ENCODE measurements at places on chromosomes 3 and 15.
A peak's percentile ranks its signal among the peaks of the same experiment; 100 is the strongest.

GRCh38 chr3:12308517-12308916, 19.6 kb downstream of the PPARG start:
- no peak overlapping the region for H3K4me3 ChIP-seq
- no peak for ATAC-seq
- no peak overlapping the region for H3K27ac ChIP-seq
- no peaks in the 10 kb centered on the region for H3K4me1 ChIP-seq

- no peak for ATAC-seq
- no peak overlapping the region for H3K4me3 ChIP-seq
- no peaks in the 10 kb centered on the region for H3K36me3 ChIP-seq
- H3K27me3 ChIP-seq, result peaks cover 28% of the 10 kb centered on the region
- no peak overlapping the region for H3K27ac ChIP-seq
- no peaks in the 10 kb centered on the region for H3K4me1 ChIP-seq
Measured at GRCh38 chr3:127264794-127265514, 22.9 kb downstream of the PRR20G start.

DNA sequence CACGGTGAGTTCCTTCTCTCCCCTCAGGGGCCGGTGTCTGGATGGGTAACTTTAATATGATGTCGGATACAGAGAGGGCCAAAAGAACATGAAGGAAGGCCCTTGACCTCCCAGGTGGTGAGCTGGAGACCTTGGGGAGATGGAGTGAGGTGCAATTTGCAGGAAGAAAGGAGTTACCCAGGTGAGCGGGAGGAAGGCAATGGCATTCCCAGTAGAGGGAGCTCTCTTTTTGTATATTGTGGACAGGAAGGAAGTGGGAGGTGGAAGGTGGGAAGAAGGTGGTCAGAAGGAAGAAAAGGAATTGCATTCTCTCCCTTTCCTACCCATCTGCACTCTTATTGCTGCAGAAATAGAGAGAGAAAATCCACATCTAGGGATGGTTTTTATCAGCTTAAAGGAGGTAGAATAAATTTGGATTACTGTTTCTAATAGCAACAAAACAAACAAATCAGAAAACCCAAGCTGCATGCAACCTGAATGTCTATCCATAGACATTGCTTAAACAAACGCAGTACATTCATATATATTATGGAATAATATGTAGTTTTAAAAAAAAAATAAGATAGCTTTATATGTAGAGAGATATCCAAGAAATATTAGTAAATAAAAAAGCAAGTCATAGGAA, 169.0 kb upstream of the TSC22D2 start:
- H3K36me3 ChIP-seq, result no peaks in the 10 kb centered on the region
- H3K27me3 ChIP-seq, result peaks cover 9% of the 10 kb centered on the region
- H3K4me1 ChIP-seq, result no peaks in the 10 kb centered on the region
- ATAC-seq, result no peak
- no peak overlapping the region for H3K4me3 ChIP-seq

DNA sequence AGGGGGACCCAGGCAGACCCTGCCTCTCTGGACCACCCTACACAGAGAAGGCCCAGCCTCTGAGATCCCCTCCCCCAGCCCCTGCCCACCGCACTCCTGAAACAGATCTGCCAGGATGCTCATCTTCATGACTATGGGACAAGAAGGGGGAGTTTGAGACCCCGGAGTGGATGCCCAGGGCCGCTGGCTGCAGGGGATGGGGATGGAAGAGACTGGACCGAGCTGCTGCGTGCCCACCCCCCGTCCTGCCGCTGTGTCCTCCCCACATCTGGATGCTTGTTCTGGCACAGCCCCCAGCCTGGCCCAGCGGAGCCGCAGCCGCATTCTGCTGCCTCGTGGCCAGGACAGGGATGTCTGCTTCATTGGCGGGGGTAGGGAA, 30.3 kb upstream of the SEMA3F start:
- H3K4me3 ChIP-seq, result no peak overlapping the region
- no peaks in the 10 kb centered on the region for H3K36me3 ChIP-seq
- no peaks in the 10 kb centered on the region for H3K27me3 ChIP-seq
- H3K27ac ChIP-seq, result no peak overlapping the region
- H3K4me1 ChIP-seq, result peaks cover 5% of the 10 kb centered on the region

GRCh38 chr3:52432691-52433141, 12.2 kb downstream of the SEMA3G start:
- no peaks in the 10 kb centered on the region for H3K36me3 ChIP-seq
- ATAC-seq, result no peak
- H3K27me3 ChIP-seq, result peaks cover 8% of the 10 kb centered on the region
- no peak overlapping the region for H3K27ac ChIP-seq
- H3K4me1 ChIP-seq, result no peaks in the 10 kb centered on the region

DNA sequence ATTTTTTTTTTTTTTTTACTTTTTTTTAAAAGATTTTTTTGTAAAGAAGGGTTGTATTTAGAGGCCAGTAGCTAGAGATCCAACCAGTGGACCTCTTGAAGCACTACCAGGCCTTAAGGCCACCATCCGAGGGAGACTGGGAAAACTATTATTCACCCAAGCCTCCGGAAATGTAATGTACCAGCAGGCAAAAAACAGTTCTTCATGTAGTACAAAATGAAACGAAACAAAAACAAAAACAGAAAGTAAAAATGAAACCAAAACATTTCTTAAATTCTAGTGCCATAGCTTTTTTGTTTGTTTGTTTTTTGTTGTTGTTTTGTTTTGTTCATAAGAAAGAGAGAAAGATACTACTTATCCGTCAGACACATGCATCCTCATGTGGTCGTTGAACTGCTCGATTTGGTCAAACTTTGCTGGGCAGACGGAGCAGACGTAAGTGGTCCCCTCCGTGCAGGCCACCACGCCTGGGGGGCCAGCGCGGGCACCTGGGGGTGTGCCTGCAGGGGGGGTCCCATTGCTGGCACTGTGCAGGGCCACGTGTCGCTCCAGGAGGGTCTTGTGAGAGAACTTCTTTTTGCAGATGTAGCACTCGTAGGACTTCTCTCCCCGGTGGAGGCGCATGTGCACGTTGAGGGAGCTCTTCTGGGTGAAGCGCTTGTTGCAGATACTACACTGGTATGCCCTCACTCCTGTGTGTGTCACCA, 45.0 kb downstream of the TIGIT start:
- peaks cover 57% of the 10 kb centered on the region for H3K4me1 ChIP-seq
- H3K27ac ChIP-seq, result no peak overlapping the region
- H3K27me3 ChIP-seq, result no peaks in the 10 kb centered on the region

- no peak overlapping the region for H3K4me3 ChIP-seq
- no peak overlapping the region for H3K27ac ChIP-seq
- H3K27me3 ChIP-seq, result peaks cover 33% of the 10 kb centered on the region
- no peaks in the 10 kb centered on the region for H3K36me3 ChIP-seq
- no peaks in the 10 kb centered on the region for H3K4me1 ChIP-seq
Measured at GRCh38 chr3:113264283-113265131, 53.1 kb downstream of the BOC start.

DNA sequence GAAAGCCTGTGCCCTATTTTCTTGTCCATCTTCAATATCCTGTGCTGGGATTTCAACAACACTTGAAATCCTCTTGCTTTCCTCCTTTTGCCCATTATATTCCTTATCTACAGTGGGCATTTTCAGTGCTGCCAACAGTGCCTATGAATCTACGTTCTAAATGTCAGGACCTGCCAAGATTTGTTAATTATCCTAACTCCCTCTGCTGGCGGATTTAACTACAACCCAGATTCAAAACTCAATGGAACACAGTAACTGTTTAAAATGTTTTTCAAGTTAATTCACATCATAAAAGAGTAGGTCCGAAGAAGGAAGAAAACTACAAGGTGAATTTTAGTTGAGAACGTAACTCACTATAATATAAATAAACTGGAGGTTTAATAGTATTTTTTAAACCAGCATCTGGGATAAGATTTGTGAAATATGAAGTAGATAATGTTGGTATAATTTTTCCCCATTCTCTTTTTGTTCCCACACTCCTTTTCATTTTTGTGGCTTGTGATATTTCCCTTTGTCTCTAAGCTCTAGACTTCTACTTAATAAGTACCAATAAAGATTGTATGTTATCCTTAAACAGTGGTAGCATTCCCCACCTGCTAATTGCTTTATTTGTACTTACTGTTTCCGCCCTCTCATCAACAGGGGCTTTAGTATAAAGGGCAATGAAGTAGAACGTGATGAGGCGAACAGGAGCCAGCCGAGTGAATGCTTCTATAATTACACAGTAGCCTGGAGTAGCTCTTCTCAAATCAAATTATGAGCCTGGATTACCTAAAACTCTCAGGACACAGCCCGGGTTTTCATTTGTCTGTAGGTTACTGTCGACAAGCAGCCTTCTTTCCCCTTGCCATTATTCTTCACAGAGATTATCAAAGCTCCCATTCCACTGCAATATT, 302.5 kb upstream of the ATP11B start:
- no peaks in the 10 kb centered on the region for H3K27me3 ChIP-seq
- no peak overlapping the region for H3K4me3 ChIP-seq
- ATAC-seq, result no peak
- H3K4me1 ChIP-seq, result no peaks in the 10 kb centered on the region

- H3K4me3 ChIP-seq, result no peak overlapping the region
- peaks cover 16% of the 10 kb centered on the region for H3K4me1 ChIP-seq
- ATAC-seq, result no peak
- no peak overlapping the region for H3K27ac ChIP-seq
Measured at GRCh38 chr3:30747771-30748281, 141.4 kb downstream of the TGFBR2 start.

DNA sequence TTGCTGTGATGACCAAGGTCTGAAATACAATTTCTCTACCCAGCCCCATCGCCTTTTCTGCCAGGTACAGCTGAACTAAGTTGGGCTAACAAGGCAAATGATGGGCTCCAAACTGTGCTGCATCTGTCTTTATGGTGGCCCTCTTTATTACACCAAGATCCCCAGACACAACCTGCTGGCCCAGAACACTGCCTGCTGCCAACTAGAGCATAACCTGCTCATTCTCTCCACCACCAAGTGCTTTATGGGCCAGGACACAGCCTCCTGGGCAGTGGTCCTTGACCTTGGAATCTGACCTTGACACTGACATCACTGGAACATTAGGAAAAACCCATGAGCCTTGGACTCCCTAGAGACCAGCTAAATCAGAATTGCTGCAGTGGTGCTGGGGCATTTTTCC, 3.3 kb downstream of the LINS1 start:
- H3K27ac ChIP-seq, result peak overlapping the region; percentile 64
- peaks cover 50% of the 10 kb centered on the region for H3K4me1 ChIP-seq
- ATAC-seq, result no peak
- peak overlapping the region; percentile 6 for H3K4me3 ChIP-seq

GRCh38 chr3:17986348-17986816, 244.0 kb upstream of the TBC1D5 start:
- H3K27ac ChIP-seq, result no peak overlapping the region
- ATAC-seq, result peak; percentile 44
- H3K27me3 ChIP-seq, result peaks cover 17% of the 10 kb centered on the region
- no peaks in the 10 kb centered on the region for H3K36me3 ChIP-seq
- H3K4me3 ChIP-seq, result no peak overlapping the region

DNA sequence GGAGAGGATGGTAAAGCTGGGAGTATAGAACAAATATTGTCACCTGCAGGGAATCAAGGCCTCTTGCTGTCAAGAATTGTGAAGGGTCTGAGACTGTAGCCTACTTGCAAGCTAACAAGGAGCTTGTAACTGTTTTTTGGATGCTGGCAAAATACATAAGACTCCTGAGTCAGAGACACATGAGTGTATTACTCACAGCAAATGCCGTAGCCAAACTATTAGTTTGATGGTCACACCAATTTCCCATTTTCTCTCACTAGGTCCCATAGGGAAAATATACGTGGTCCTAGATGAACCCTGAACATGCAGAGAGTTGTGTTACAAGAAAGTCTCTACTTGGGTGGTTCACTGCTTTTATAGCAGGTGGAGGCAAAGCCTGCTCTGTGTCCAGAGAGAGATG, 44.7 kb upstream of the LIPC start:
- no peak overlapping the region for H3K27ac ChIP-seq
- no peak overlapping the region for H3K4me3 ChIP-seq
- H3K36me3 ChIP-seq, result no peaks in the 10 kb centered on the region

- peaks cover 10% of the 10 kb centered on the region for H3K27me3 ChIP-seq
- H3K27ac ChIP-seq, result no peak overlapping the region
- no peaks in the 10 kb centered on the region for H3K36me3 ChIP-seq
- no peaks in the 10 kb centered on the region for H3K4me1 ChIP-seq
- no peak overlapping the region for H3K4me3 ChIP-seq
Measured at GRCh38 chr3:111244760-111245159, 173.1 kb downstream of the NECTIN3 start.

DNA sequence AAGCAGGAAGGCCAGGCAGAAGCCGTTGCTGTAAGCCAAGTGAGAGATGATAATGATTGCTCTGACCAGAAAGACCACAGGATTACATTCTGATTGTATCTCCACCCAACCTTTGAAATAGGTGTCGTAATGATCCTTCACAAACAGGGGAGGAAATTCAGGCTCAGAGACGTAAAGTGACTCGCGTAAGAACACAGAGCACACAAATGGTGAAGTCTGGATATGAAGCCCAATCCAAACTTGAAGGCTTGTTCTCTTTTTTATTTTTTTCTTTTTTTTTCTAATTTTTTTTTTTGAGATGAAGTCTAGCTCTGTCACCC, 25.3 kb upstream of the PIAS1 start:
- peaks cover 37% of the 10 kb centered on the region for H3K4me1 ChIP-seq
- no peaks in the 10 kb centered on the region for H3K36me3 ChIP-seq
- no peak overlapping the region for H3K27ac ChIP-seq
- no peak overlapping the region for H3K4me3 ChIP-seq
- ATAC-seq, result no peak
- peaks cover 8% of the 10 kb centered on the region for H3K27me3 ChIP-seq

DNA sequence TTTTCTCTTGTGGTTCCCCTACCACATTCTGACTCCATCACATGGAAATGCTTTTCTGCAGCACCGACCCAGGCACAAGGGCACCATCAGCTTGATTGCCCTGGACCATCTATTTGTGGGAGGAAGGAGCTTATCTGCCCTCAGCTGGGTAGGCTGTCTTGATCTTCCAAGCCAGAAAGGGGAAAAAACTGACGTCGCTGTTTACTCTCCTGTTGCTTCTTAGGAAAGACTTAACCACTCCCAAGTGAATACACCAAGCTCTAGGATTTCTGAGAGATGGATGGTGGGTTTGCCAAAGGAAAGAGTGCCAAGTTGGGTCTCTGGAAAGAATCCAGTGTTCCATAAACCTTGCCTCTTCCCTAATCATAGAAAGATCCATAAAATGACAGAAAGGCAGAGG, 4.0 kb downstream of the TNFAIP8L3 start:
- H3K4me3 ChIP-seq, result no peak overlapping the region
- no peak overlapping the region for H3K27ac ChIP-seq
- H3K4me1 ChIP-seq, result peaks cover 10% of the 10 kb centered on the region
- ATAC-seq, result no peak
- no peaks in the 10 kb centered on the region for H3K36me3 ChIP-seq

DNA sequence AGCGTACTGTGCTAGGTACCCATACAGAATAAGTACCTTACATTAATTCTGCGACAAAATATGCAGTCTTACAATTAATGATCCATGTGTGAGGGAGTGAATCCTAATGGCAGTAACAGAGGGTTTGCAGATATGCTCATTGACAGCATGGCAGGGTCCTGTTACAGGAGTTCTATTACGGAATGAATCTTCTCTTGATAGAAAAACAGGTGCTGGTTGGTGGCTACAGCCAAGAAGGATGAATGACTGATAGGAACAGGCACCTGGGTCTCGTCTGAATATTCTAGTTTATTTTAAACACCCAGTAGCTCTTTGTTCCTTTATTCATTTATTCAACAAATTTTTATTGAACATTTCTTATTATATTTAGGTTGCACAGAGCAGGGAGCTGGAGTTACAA, 22.8 kb downstream of the PGBD4 start:
- no peak for ATAC-seq
- H3K27ac ChIP-seq, result no peak overlapping the region
- H3K4me3 ChIP-seq, result no peak overlapping the region
- peaks cover 29% of the 10 kb centered on the region for H3K27me3 ChIP-seq

GRCh38 chr3:101695779-101696372, 9.4 kb upstream of the RPL24 start:
- H3K27me3 ChIP-seq, result no peaks in the 10 kb centered on the region
- H3K36me3 ChIP-seq, result no peaks in the 10 kb centered on the region
- H3K27ac ChIP-seq, result no peak overlapping the region
- ATAC-seq, result no peak
- peaks cover 8% of the 10 kb centered on the region for H3K4me1 ChIP-seq

All from stimulated activated memory B cell treated with anti-CD40 and anti-IgM and Interleukin-4, amounts not matched to agents 10 μg/mL and 1 μg/mL and 100 μg/mL, for 72 hours (primary cell).